ENCODE measurements at places on chromosomes 5 and 9.

DNA sequence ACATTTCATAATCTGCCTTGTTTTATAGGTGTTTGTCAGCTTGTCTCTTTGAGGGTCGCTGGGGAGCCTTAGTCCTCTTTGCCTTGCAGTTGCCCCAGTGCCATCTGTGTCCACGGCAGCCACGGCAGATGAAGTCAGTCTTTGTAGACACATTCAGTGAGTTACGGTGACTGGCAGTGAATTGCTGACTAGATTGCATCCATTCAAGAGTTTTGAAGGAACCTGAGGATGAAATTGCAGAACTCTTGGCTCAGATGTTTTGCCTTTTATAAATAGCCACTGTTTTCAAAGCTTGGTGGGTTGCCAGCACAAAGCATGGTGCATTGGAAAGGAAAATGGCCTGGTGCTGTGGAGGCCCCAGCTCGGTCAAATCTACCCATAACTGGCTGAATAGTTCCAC is 125.6 kb downstream of the TRIO start:
- DNase-seq = peak; percentile 23

GRCh38 chr9:7500521-7500920 is 299.1 kb downstream of the DMAC1 start:
- no peak for DNase-seq

DNA sequence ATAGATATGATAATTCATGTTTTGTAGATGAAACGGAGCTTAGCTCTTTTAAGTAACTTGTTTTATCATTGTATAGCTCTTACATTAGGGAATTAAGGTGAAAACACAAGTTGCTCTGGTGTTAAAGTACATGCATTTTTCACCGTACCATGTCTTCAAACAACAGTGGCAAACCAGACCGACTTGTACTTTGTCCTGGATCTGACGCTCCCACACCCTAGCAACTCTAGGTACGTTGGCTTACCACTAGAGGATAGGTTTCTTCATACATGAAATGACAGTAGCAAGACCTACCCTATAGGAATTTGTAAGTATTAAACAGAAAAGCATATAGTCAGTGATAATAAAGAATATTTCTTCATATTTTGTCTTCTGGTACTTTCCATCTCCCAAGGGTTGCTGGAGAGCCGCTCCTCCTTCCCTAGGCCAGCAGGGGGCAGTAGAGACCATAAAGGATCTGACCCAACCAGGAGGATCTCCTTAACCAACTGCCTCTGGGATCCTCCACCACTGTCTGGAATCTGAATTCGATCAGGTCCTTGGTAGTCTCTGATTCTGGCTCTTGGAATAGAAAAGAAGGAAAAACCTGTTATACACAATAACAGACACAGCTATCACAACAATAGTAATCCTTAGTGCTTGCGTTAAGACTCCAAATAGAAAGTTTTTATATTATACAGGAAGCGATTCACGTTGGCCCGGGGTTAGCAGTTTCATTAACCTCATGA is 136.7 kb downstream of the CAVIN4 start:
- DNase-seq = peak; percentile 65

- DNase-seq = no peak
Observed at GRCh38 chr5:170880084-170880483, 18.3 kb downstream of the RANBP17 start.

- DNase-seq = no peak
Observed at GRCh38 chr5:109837231-109837861, 147.6 kb downstream of the MAN2A1 start.

DNA sequence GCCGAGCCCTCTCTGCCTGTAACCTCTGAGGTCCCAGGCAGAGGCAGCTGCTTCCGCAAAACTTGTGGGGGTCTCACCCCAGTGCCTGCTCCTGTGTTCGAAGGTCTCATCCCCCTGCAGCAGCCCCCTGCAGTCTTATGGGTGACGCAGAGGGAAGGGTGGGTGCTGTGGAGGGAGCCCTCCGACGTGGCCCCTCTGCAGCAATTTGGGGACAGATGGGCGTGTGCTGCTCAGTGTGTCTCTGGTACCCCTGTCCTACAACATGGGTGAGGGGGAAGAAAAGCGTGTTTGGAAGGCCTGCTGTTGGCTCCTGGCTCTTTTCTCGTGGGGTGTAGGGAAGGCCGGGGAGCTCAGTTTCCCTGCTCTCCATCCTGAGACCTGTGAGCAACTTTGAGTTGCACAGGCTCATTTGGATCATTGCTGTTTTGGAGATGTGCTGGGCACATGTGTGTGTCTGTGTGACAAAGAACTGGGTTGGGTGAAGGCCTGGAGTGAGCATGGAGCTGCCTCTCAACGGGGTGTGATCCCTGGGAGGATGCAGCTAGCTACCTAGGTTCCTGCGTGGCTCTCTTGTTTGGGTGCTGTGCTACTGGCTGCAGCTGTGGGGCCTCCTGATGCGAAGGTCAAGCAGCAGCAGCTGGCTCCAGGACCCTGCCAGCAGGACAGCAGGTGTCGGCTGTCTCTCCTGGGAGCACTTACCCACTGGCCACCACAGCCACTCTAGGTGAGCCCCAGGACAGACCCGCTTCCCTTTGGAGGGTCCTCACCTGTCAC is 179.6 kb upstream of the PITX1 start:
- DNase-seq = no peak

- no peak for DNase-seq
Observed at GRCh38 chr5:154761046-154761736, 6.0 kb downstream of the LARP1 start.

- DNase-seq = no peak
Observed at GRCh38 chr5:103993031-103993430, 430.4 kb upstream of the NUDT12 start.

DNA sequence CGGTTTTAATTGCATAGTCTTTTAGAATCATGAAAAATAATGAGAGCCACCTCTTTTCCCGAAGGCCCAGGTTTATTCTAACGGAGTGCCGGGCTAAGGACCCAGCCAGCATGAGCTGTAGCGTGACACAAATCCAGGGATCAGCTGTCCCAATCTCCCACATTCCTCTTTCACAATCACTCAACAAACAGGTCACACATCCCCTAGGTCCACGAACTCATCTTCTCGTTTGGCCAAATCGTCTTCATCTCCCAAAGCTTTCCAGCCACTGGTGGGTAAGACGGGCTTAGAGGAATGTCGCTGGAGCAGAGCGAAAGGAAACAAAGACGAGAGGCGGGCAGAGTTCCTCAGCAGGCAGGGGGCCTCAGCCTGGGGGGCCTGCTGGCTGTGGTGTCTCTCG is 55.5 kb upstream of the GOLPH3 start:
- no peak for DNase-seq

DNA sequence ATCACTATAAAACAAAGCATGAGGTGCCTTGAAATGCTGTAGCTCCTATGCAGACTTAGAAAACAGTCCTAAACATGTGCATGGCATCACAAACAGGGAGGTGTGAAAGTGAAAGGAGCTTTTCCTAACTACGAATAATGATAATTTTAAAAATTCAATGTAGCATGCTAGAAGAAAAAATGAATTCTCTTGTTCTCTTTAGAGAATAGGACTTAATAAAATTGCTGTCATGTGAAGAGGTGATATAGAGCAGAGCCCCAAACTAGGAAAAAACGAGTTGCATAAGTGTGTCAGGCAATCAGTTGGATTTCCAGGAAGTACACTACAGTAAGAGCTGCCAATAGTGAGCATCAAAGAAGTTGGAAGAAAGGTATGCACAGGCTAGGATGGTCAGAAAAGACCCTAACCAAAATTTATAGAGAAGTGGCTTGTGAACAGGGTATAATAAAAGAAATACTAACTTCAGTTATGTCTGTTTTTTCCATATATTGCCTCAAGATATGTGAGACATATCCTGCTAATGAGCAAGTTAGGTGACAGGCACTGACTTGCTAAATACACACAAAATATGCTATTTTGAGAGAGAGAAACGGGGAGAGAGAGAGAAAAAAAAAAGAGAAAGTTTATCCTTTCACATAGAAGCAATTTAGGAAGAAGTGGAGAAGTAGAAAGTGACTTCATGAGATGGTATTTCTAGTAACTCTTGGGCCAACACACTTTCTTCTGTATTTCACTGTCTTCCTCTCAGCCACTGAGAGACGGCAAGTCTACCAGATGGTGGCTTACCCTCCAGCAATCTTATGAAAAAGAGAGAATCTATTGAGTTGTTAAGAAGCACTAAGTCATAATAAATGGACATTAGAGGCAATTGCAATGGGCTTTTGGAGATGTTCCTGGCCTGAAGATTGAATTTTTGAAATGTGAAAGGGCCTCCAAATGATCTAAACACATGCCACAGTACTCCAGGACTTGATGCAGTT is 18.0 kb downstream of the ITGA2 start:
- DNase-seq = no peak

DNA sequence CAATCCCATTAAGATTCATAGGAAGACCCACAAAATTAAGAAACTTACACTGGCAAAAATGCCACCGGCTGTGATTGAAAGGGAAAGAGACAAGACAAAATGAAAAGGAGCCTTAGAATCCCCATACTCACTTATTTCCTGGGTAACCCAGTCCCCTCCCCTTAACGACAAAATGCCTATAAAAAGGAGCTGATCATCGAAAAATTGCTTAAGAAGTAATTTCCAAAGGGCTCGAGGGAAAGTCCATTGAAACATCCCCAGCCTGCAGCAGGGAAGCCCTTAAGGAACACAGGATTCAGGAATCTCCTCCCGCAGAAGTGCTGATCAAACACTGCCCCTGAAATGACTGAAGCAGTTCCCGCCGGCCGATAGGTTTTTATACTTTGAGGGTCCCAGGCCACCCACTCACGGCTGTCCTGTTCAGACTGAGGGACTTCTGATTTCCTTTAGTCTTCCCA is 677 bp upstream of the ZNF79 start:
- no peak for DNase-seq

GRCh38 chr5:140058212-140058932 is 15.3 kb upstream of the NRG2 start:
- DNase-seq = no peak

DNA sequence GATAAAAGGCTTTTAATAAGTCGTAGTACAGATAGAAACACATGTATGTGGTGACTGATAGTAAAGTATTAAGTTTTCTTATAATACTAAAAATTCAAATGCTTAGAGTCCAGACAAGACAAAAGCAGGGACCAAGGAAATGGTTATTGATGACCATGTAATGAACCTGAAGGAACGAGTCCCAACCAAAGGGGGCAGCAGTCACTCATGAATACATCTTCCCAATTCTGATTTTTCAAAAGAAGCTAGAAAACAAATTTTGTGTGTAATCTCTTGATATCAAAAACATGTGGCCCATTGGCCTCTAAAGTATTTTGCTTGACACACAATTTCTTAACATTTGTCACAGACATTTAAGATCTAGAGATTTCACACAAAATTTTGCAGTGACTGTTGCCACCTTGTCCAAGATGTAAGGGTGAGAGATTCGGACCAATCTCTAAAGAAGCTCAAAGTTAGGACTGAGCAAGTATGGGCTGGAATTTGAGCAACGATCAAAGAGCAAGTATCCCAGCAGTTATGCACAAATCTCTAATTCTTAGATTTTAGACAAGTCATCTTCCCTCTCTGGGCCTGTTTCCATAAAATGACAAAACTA is 66.8 kb downstream of the ARL15 start:
- DNase-seq = peak; percentile 30

GRCh38 chr5:129410488-129410887 is 49.6 kb upstream of the ADAMTS19 start:
- DNase-seq = no peak

DNA sequence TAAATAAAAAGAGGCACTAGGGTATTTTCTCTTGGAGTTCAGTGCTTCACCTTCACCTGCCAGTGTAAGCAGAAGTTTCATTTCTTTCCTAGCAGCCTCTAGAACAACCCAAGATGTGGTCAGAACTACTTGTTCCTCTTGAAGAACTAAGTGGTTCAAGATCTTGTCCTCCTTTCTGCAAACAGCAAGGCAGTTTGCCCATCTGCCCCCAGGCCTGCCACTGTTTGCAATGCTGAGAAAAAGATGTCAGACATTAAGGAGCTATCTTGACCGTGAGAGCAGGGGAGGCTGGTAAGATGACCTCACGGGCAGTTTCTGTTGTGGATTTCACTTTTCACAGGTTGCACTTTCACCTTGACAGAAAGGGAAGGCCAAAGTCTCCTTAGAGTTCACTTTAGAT is 52.0 kb upstream of the KLF4 start:
- no peak for DNase-seq

- DNase-seq = no peak
Observed at GRCh38 chr5:43298443-43298842, 14.8 kb downstream of the HMGCS1 start.

Measured in NCI-H460 (cell line).